Esophagus muscularis mucosa (tissue), 4 donors: ENCODE measurements at places on chromosomes 11 and 22. TPM values are rescaled to one million over a fixed set of nuclear protein-coding genes. Genes with fewer than 3 reads are reported as not detected.

GRCh38 chr11:1060852-1061616, 13.6 kb upstream of the MUC2 start:
- no peak for DNase-seq

PPM1F gene
- 67.4 TPM for total RNA-seq

DNA sequence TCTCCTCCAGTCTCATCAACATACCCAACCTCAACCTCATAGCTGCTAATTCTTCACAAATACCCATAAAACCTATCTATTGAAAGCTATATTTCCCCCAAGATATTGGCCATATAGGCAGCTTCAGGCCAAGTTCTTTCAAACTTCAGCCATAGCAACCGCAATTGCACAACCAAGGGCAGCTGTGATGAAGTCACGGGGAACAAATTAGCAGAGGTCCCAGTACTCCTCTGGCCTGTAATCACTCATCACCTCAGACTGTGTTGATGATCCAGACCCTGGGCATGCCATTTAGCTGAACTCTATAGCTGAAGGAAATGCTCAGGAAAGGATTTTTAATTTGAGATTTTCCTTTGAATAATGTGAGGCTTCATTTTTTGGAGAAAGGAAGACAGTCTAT, 84.1 kb downstream of the SLC1A2 start:
- no peak for DNase-seq

DNA sequence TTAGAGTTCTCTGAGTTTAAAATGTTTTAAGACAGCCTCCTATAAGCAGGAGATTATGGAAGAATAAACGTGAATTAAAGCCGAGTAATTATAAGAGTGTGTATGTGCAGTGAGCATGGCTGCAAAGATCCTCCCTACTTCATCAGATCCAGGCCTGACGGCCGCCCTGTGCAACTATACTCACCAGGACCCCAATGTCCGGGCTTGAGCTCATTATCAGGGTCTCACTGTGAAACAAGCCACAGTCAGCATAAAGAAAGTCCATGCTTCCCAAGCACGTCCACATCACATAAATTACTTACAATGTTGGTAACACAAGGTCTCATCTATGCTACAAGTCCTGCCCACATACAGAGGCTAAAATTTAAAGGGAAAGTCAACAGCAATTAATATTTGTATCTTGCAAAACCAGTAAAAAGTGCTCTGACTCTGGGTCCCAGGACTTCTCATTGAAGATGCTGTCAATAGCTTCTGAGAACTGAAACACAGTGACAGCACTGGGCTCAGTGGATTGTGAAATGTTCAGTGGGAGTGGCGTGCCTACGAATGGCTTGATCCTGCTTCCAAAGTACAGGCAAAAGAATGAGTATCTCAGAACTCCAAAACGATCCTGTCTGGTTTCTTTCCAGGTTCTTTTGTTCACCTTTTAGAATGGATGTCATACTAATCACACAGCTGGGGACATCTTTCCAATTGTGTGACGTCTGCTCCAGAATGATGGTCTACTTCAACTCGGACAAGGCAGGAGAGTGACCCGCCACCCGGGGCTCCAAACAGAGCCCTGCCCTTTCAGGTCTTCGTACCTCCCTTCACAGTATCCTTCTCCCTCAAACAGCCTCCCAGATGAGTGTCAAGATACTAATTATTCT, 72.1 kb upstream of the ARFGAP3 start:
- no peak for DNase-seq

RBM7 gene
- 18.3 TPM for total RNA-seq

DLG2 gene
- total RNA-seq, result 14.1 TPM

- DNase-seq, result no peak
These were observed 926 bp downstream of the PRR5L start for GRCh38 chr11:36296884-36297543.

DNA sequence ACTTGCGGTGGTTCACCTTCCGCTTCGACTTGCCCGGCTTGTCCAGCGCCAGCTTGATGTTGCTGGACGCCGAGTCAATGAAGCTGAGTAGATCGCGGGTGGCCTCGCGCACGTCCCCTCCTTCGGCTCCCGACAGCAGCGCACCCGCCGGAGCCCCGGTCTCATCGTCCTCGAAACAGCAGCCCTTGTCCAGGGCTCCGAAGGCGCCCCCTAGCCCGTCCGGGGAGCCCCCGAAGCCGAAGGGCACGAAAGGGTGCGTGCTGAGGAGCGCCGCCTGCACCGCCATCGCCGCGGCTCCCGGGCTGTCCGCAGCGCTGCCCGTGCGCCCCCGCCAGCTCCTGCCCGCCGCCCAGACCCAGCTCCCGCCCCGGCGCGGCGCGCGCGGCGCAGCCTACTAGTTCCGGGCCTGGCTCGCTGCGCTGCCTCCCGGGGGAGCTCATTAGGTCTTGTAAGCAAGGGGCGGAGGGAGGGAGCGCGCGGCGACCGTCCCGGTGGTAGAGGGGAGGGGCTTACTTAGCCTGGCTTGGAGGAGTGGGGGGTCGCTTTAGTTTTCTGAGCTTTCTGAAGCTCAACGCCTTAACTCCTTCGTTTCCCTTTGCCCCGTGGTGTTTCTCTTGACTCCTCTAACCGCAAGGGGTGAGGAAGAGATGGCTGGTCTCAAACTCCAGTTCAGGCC, at the start of gene FAM181B:
Gene FAM181B (minus strand): TSS at position 421 of the 676 bp plus-strand sequence. CDS start 135 bp downstream, at position 286.
- DNase-seq, result no peak

CASP5 gene
- 0.57 TPM for total RNA-seq

GRCh38 chr11:128669506-128670270, 24.2 kb upstream of the FLI1 start:
- no peak for DNase-seq

- no peak for DNase-seq
These were observed at the start of gene CHRM4 for GRCh38 chr11:46391578-46392420. Gene CHRM4 (minus strand): TSS chr11:46391776. CDS start chr11:46386557, 5,219 bp downstream.

- DNase-seq, result no peak
These were observed 525.6 kb downstream of the INSC start for GRCh38 chr11:15640318-15640717.

DNA sequence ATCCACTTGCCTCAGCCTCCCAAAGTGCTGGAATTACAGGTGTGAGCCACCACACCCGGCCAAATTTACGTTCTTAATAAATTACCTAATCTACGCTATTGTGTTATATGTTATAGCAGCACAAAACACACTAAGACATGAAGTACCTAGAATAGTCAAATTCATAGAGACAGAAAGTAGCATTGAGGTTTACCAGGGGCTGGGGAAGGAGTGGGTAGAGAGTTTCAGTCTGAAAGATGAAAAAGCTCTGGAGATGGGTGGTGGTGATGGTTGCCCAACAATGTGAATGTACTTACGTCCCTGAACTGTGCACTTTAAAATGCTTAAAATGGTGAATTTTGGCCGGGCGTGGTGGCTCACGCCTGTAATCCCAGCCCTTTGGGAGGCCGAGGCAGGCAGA, 65.7 kb upstream of the NUP50 start:
- DNase-seq, result no peak

GRCh38 chr11:69378303-69379141, 84.6 kb downstream of the MYEOV start:
- DNase-seq, result no peak

DNA sequence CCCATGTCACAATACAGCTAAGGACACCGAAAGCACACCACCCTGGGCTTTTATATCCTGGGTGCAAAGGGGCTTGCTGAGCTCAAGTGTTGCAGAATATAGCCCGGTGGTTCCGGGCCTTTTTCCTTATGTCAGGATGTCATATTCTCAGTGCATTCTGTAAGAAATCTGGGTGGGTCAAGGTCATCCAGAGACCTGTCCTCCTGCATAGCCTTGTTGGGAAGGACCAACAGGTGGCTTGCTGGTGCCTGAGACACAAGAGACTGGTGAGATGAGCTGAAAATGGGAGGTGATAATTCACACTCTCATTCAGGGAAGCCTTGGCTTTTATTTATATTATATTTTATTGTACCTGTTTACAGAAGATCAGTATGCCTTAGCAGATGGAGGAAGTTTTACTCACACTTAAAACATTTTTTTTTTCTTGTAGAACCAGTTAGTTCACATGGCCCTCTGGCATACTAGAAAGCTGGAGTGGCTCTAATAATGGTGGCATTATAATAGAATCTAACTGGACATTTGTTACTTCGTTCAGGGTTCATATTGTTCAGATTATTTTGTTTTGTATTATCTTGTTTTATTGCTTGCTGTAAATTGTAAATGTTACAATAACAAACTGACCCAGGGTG, 14.6 kb upstream of the TMEM123 start:
- no peak for DNase-seq

SSTR3 gene
- not detected for total RNA-seq

OR10V1 gene
- not detected for total RNA-seq
